ENCODE measurements at places on chromosomes 3 and 15.

- DNase-seq = no peak
Observed at GRCh38 chr15:79090487-79091203, at the start of gene RASGRF1. Gene RASGRF1 (minus strand): TSS chr15:79090780. CDS start chr15:79090498, 282 bp downstream.

- no peak for DNase-seq
Observed at GRCh38 chr15:51491941-51492340, 130.6 kb downstream of the DMXL2 start.

GRCh38 chr15:59473226-59473625 lies 35.2 kb downstream of the FAM81A start:
- DNase-seq = no peak

DNA sequence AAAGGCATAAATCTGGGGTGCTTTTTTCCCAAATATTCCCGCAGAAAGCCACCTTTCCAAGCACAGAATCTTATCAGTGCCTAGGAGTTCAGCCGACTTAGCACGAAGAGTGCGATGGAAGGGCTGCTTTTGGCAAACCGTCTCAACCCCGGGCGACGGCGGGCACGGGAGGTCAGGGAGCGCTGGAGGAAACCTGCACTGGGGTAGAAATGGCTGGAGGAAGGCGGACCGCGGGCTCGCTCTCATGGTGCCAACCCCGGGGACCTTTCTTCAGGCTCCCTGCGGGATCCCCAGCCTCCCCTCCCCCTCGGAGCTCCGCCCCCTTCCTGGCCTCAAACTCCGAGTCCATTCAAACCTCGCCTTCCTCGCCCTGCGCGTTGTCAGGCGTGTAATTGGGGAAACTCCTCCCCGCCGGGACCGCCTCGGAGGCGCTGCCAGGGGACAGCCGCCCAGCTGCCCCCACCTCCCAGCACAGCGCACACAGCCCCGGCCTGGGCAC lies at the start of gene GABRG3:
Gene GABRG3, plus strand, starts transcription at position 470 of the 499 bp plus-strand sequence.
- DNase-seq = peak; percentile 73

All from NCI-H345 (cell line).